ENCODE measurements at places on chromosomes 4 and X.

DNA sequence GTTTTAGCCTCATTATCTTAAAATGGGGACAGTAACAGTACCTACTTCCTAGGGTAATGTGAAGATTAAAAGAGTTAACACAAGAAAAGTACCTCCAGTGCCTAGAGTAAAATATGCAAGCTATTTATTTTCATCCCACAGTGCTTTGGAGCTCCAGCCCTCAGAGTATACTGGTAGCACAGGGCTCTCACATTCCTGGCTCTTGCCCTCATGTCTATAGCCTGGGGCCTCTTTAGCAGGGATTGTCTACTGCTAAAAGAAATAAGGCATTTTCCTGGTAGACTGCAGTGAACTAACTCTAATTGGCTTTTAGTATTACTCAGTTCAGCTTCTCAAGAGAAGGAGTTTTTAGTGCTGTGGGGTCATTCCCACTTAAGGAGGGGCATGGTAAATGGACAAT lies 60.8 kb downstream of the RRAGB start:
- no peak for DNase-seq

DNA sequence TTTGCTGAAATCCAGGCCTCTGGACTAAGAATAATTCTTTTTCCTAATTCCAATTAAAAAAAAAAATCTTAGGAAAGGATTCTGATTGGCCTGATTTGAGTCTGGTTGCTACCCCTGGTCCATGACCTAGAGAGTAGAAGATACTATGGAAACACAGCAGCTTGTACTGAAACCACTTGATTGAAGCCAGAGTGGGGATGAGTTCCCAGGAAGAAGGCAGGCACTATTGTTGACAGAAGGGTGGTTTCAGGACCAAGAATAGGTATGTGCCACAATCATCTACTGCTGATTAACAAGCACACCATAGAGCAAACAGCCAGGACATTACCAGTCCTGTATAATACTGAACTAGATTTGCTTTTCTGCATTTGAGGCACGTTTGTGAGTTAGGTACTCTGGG lies 29.6 kb downstream of the STX18 start:
- DNase-seq: no peak

GRCh38 chr4:91488946-91489345 lies 814.8 kb upstream of the GRID2 start:
- no peak for DNase-seq

DNA sequence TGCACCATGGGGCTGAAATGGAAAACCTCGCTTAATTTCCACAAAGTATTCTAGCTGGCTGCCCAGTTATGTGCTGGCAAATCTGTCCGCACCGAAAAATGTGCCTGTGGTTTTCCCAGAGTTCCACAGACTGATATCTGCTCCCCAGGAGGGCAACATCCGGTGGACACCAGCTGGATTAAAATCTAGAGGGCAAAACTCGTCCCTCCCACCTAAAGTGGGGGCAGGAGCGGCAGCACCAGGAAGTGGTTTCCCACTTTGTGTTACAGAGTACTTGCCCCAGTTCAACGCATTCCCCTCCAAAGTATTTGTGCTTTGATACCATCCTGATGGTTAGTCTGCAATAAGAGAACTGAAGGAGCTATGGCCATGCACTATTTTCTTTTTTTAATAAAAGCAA lies 187.6 kb downstream of the TSPAN5 start:
- no peak for DNase-seq

DNA sequence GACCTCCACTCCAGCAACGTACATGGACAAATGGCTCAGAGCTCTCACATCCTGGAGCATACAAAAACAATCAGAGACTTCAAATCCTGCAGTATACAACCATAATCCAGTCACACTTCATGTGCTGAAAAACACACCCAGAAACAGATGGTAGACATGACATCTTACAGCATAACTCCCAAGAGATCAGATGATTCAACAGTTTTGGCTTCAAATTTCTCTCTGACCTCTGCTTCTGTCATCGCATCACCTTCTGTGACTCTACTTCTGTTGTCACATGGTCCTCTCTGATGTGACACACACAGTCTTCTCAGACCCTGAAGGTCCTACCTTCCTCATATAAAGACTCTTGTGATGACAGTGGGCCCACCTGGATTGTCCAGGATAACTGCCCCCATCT lies 18.5 kb downstream of the SUV39H1 start:
- no peak for DNase-seq

DNA sequence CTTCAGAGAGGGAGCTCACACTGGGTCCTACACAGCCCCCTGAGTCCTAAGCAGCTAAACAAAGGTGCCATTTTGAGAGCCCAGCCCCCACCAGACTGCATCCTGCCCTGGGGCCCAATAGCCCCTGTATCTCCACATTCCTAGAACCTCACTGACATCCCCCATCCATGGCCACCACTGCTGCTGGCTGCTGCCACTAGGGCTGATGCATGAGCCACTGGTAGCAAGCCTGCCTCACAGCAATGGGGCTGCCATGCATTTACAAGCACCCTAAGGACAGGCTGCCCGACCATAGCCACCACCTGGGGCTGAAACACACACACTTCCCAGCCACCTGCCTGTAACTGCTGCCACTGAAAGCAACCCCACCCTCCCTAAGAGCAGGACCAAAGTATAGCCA lies 26.5 kb upstream of the TRO start:
- no peak for DNase-seq

GRCh38 chrX:70476934-70477733 lies 32.5 kb downstream of the DLG3 start:
- no peak for DNase-seq

GRCh38 chr4:44872246-44872645 lies 145.9 kb upstream of the GNPDA2 start:
- no peak for DNase-seq

DNA sequence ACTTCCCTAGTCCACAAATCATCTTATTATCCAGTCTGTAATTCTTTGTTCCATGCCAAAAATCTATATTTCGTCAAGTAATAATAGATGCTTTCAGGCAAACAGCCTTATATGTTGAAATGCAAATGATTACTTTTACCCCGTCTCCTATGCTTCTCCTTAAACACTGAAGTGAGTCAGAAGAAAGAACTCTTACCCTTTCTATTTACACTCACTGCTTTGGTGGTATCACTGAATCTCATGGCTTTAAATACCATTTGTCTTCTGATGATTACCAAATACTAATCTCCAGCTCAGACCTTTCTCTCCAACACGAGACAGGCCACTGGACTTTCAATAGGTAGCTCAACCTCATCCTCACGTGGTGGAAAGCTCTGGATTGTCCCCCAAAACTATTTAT lies 558.1 kb downstream of the IL1RAPL1 start:
- no peak for DNase-seq

DNA sequence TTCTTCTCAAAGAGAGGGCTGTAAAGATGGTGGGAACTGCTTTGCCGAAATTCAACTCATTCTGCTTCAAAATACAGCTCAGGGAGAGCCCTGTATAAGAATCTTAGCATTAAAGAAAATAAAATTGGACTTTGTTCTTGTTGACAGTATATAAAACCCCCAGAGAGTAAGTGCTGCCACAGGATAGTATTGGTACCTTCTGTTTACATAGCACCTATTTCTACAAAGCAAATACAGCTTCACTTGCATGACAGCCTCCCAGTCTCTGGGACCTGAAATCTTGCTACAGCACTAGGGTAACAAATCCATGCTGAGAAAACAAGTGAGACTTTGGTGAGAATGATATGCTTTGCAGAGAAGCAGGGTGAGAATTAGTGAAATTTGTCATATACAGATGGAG lies 428.6 kb downstream of the ADGRL3 start:
- DNase-seq: no peak

DNA sequence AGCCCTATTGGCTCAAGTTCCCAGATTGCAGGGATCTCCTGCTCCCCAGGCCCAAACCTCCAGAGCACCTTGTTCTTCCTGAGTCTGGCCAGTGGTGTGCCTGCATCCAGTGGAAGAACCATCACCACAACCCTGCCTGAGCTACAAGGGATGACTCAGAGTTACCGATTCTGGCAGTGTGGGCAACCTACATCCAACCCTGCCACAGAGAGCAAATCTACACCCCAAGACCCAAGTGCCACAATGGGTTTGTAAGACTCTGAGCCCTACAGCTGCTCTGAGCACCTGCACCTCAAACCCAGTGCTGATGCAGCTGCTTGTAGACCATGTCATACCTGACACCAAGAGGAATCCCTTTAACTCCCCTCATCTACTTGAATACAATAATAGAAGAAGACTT lies 110.0 kb downstream of the SOWAHB start:
- no peak for DNase-seq

DNA sequence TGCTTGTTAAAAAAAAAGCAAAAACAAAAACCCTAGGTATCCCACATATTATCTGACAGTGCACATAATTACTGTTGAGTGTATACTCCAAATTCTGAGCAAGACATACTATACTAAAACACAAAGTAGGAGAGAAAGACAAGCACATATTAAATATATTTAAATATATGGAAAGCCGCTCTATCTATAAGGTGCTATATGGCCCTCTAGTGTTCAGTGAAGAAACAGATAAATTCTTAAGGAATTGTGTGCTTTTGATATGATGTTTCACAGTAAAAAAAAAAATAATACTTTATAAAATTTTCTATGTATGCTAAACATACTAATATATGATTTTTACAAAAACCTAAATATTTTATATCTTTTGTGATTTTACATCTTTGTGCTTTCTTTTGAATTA lies 137.8 kb downstream of the FBXW7 start:
- DNase-seq: no peak

- no peak for DNase-seq
Measured at GRCh38 chr4:25109511-25109910, 50.7 kb downstream of the SEPSECS start.

GRCh38 chrX:122788216-122788615 lies 395.9 kb upstream of the GRIA3 start:
- no peak for DNase-seq

- DNase-seq: no peak
Measured at GRCh38 chr4:149795256-149795655, 20.4 kb downstream of the IQCM start.

- no peak for DNase-seq
Measured at GRCh38 chrX:42269186-42269585, 345.8 kb upstream of the CASK start.

GRCh38 chr4:7244331-7244665 lies 52.0 kb downstream of the SORCS2 start:
- no peak for DNase-seq

- no peak for DNase-seq
Measured at GRCh38 chr4:182391111-182391684, 148.0 kb downstream of the TENM3 start.

DNA sequence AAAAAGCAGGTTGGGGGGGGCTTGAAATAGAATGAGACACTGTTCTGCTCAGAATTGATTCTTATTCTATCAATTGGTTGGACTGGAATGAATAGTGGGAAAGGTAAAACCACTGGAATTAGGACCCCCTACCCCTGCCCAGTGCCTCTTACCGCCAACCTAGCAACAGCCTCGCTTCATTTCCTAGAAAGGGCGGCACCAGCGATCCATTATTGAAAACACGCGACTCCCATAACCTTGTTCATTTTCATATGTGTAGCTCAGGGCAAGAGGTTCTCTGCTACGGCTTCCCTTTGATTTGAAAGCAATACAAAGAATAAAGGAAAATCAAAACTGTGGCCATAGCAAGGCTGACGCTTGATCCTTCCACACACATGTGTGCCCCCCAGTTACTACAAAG lies 33.7 kb downstream of the IDS start:
- no peak for DNase-seq

DNA sequence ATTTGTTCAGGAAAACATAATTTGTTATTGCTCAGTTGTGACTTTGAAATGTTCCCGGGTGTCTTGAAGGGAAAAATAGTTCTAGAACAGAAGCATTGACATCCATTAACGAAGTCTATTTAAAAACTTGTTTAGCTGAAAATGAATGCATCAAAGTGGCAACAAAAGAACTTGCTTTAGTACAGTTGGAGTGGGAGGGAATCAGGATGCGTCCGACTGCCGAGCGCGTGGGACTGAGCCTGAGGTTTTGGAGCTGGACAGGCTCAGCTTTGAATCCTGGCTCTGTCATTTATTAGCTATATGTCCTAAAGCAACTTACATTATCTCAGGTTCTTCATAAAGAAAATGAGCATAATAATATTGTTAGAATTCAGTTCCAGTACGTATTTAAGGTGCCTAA lies 9.0 kb upstream of the ERVMER34-1 start:
- DNase-seq: no peak

DNA sequence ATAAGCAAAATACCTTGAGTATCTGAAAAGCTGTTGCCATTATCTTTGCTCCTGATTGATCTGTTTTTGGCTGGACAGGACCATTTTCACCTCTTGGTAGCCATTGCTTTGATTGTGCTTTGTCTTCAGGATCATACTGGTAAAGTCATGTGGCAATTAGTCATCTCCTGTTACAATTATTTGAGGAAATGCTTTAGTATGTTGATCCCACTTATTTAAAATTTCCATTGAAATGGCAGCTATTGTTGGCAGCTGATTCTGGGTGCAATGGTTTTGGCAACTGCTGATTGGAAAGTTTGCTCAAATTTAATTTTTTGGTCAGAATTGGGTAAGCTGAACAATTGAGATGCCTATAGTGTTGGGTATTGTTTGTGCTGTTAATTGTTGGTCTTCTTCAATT lies 238.3 kb upstream of the TLL1 start:
- DNase-seq: no peak

DNA sequence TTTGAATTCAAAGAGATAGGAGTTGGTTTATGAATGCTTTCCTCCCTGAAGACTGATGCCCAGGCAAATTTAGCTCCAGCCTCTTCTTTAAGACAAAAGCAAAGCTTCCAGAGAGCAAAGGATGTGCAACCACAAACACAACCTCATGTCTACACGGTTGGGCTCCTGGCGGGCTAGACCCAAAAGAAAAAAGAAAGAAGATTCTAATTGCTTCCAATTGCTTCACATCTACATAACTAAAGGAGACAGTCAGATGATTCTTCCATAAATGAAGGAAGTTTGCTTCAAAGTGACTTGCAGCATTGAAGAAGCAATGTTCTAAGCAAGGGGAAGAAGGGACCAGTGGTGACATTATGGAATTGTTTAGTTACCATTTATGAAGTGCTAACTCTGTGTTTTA lies 1603.0 kb upstream of the TENM3 start:
- DNase-seq: no peak

DNA sequence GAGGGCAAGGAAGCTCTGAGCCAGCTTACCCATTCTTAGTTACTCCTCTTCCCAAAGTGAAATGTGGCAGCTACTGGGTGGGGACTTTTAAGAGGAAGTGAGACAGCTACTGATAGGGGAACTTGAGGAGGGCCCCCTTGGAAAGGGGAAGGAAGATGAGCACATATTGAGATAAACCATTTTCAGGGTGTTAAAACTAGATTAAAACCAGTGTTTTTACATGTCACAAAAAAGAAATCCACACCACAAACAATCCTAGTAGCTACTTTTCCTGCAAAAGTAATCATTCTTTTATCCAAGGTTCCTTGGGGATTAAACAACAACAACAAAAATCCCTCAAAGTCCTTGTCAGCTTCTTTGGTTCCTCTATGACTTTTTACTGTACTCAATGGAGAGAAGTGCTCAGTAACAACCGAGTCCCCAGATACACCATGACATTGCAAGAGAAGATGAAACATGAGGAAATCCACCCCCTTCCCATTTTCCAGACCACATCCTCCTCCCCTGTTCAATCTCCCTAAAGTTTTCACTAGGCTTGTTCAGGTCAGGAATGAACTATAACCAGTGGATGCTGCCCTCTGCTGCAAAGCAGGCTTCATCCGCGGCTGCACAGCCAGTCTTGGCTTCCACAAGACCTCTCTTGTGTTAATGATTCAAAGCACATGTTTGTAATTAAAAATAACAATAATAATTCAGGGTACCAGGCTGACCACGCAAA lies 113.5 kb upstream of the TMEM164 start:
- DNase-seq: no peak

GRCh38 chr4:1333256-1333655 lies 13.8 kb upstream of the UVSSA start:
- DNase-seq: no peak
